ENCODE measurements at places on chromosomes 3 and 15. TPM values are rescaled to one million over a fixed set of nuclear protein-coding genes. Genes with fewer than 3 reads are reported as not detected.

DNA sequence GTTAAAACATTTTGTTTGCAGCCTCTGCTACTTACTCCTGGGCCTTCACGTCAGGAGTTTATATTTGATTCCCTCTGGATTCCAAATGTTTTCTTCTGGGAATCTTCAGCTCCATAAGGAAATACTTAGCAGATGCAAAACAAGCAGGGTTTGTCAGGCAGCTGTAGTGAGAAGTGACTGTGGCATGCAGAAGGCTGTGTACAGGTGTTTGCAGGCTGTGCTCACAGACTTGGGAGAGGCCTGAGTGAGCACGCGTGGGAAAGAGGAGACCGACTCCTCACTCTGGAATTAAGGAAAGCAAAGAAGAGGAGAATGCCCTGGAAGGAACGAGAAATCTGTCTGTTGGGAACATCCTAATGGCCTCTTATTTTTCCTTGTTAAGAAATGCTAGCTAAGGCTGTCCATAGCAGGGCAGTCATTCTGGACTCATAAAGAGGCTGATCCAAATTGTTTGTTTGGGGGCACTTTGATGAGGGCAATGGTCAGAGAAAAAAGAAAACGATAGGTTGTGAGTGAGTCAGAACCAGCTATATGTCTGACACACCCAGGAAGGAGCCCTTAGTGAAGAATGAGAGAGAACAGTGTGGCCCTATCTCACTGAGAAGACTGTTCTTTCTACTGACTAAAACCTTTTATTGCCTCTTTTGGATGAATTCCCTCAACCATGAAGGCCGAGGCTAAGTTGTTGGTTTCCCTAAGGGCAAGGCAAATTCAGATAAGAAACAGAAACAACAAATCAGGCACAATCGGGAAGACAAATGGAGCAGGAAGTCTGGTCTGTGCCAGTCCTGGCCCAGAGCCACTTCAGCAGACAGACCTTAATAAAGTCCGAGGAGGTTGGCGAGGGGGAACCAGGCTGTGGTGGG, 82.6 kb downstream of the TGFBR2 start:
- peak; percentile 62 for DNase-seq

The WDR72 gene
- total RNA-seq: 0.10 TPM

The IQCF6 gene
- total RNA-seq: not detected

The GOLGA6L2 gene
- not detected for total RNA-seq
